ENCODE measurements at places on chromosomes 16 and 17.
A peak's percentile ranks its signal among the peaks of the same experiment; 100 is the strongest.

GRCh38 chr17:54992797-54993639 is 24.5 kb downstream of the STXBP4 start:
- no peak for DNase-seq

DNA sequence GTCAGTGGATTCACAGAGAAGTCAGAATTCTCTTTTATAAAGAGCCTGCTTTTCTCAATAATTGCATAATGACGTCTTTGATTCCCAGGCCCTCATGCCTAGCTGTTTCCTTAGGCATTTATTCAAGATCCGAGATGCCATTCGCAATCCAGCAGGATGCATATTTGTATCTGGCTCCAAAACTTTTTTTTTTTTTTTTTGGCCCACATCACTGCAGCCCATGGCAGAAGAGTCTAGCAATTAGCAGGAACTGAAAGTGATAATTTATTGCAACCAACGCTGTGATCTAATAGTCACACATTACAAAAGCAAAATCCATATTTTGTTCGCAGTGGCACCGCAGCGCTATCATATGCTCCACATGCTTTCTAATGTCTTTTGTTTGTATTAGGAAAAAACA is 503.4 kb downstream of the MAF start:
- DNase-seq, result no peak

GRCh38 chr17:60964160-60964559 is 286.5 kb downstream of the BCAS3 start:
- no peak for DNase-seq

- DNase-seq, result no peak
Observed at GRCh38 chr16:8376430-8376829, 213.9 kb downstream of the TMEM114 start.

DNA sequence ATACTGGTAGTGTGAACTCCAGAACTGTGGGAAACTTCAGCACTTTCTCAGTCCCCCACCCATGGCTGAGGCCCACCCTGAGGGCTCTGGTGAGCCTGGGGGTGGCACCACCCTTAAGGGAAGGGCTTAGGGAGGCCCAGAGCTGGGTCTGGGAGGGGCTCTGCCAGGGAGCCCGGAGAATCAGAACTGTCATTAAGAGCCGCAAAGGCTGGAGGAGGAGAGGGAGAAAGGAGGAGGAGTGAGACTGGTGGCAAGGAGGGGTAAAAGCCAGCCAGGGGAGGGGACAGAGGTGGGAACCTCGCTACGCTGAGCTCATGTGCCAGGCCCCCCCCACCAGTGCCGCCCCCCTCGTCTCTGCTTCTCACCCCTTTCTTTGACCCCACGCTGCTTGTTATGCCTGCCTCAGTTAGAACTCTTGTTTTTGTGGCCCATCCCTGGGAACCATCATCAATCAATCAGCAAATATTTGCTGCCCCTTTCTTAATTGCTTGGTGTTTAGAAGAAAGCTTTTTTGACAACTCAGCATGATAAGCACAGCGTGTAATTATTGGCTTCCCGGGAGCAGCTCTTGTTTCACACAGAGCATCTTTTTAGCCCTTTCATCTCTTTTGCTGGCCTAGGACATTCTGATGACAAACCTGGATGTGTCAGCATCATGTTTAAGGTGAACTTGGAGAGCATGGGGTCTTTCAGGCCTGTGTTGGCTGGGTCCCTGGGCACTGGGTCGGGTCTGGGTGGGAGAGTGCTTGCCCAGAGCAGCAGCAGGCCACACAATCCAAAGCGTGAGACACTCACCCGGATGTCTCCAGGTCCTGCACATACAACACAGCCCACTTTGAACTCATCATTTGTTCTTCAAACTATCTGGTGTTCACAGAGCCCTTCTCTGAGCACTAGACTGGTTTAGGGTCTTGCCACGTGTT is 77.7 kb downstream of the NETO2 start:
- no peak for DNase-seq

- DNase-seq, result no peak
Observed at GRCh38 chr16:25570131-25570530, 121.6 kb upstream of the HS3ST4 start.

- peak; percentile 67 for DNase-seq
Observed at GRCh38 chr17:32483451-32484019, 3.3 kb upstream of the CDK5R1 start.

- no peak for DNase-seq
Observed at GRCh38 chr16:72744076-72744793, 303.7 kb downstream of the ZFHX3 start.

DNA sequence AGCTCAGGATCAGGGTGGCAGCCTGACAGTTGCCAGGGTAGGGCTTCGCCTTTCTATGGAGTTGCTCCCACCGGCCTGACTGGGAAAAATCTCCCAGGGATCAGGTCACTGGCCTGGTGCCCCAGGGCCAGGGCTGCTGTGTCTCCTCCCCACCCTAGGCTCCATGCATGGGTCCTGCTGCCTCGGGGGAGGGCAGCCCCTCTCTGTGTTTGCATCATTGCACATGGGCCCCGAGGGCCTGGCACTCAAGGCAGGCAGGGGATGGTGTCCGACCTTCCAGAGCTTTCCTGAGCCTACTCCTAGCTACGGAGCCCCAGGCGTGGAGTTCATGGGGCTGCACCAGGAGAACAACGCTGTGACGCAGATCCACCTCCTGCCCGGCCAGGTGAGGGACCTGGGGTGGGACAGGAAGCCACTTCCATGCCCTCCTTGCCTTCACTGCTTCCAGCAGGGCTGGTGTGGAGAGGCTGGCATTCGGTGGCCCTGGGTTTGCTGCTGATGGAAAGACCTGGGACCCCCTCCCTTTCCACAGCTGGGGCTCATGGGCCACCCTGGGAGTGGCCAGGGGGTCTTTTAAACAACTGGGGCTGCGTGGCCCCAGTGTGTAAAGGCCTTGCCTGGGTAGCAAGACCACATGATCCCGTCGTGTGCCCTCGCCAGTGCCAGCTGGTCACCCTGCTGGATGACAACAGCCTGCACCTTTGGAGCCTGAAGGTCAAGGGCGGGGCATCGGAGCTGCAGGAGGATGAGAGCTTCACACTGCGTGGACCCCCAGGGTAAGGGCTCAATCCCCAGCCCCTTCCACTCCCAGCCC is 29.5 kb upstream of the MYO15B start:
- no peak for DNase-seq
